ENCODE measurements at places on chromosomes 6 and 20.

DNA sequence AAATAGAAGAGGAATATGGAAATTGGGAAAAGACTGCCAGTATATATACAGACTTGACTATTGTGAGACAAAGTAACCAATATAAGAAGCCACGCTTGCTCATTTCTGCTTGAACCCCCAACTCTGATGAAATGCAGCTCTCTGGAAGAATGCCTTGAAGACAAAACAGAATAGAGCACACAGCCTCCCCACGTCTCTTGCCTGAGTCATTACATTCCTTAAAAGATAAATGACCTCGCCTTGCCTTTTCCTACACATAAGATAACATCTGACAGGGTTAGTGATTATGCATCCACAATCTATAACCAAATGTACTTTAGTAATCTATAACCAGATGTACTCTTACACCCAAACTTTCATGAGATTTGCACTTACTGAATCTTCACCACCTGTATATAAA is 141.1 kb upstream of the EEF1E1 start:
- DNase-seq: no peak

- DNase-seq: no peak
These were observed 125.9 kb upstream of the TRAF3IP2 start for GRCh38 chr6:111731456-111732195.

- no peak for DNase-seq
These were observed 38.3 kb upstream of the SCML4 start for GRCh38 chr6:107862383-107862782.

- DNase-seq: no peak
These were observed 1.6 kb downstream of the TNFRSF6B start for GRCh38 chr20:63697868-63698545.

DNA sequence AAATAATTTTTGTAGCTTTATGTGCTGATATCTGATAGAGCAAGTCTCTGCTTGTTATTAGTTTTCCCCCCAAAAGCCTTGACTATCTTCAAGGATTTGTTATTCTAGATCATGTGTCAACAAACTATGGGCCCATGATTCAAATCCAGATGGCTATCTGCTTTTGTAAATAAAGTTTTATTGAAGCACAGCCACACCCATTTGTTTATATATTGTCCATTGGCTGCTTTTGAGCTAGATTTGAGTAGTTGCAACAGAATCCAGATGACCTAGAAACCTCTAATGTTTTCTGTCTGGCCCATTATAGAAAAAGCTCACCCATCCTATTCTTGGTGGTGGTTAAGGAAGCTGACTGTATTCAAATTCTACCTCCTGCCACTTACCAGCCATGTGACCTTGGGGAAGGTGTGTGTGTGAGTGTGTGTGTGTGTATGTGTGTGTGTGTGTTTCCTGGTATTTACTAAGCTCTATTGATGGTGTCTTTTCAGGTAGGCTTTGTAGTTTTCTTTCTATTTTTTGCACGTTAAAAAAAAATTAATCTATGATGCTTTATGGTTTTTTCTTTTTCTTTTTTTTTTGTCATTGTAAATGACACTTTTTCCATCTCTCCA is 1.3 kb upstream of the GTSF1L start:
- peak; percentile 59 for DNase-seq

- no peak for DNase-seq
These were observed 89.4 kb downstream of the GRM4 start for GRCh38 chr6:34056305-34057108.

- DNase-seq: no peak
These were observed 447.3 kb upstream of the CITED2 start for GRCh38 chr6:139821676-139822223.

GRCh38 chr6:151060096-151060765 is 179.5 kb upstream of the AKAP12 start:
- DNase-seq: no peak

DNA sequence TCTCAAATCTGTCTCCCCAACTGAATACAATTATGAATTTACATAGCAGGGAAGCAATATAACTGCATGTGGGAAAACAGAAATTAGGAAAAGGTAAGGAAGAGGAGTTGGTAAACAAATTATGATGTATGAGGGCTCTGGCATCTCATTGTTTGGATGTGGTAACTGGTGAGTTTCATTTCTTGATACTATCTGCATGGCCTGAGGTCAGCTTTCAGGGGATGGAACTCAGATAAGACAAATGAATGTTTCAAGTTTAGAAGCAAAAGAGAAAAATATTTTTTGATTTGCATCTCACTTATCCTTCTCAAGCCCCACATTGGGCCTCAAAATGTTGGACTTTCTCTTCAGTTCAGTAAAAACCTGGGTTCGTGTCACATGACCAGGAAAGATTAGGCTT is 302.2 kb upstream of the GJE1 start:
- no peak for DNase-seq

DNA sequence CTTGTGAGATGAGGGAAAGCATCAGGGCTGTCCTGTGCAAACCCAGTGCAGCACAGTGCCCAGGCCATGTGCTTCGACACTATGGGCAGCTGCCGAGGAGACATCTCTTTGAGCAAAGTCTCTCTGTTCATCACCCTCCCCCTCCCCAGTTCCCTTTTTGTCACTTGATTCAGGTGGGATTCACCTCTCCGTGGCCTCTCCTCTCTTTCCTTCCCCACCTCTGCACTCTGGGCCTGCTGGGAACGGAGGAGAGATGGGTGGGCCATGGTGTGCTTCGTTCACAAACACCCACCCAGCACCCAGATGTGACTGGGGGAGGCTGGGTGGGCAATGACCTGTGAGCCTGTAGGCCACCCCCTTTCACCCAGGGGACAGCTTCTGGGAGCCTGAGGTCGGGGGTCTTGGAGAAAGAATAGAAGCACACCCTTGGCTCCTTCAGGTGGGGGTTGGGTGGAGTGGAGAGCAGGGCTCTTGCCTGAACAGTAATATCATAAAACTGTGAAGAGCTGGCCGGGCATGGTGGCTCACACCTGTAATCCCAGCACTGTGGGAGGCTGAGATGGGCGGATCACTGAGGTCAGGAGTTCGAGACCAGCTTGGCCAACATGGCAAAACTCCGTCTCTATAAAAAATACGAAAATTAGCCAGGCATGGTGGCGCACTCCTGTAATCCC is 33.5 kb upstream of the DLGAP4 start:
- DNase-seq: no peak

GRCh38 chr6:147508866-147509608 is 547 bp downstream of the SAMD5 start:
- no peak for DNase-seq

Measured in CD4-positive, alpha-beta T cell treated with Interleukin-15 for 4 hours (primary cell).